ENCODE measurements at places on chromosomes 16 and 17.

GRCh38 chr17:17243163-17243562, 6.2 kb upstream of the FLCN start:
- DNase-seq: no peak

GRCh38 chr17:8960325-8961140, 5.0 kb downstream of the PIK3R5 start:
- DNase-seq: no peak

- DNase-seq: peak; percentile 75
Measured at GRCh38 chr17:44628243-44629188, 27.8 kb upstream of the MEIOC start.

- no peak for DNase-seq
Measured at GRCh38 chr16:16025214-16025968, 76.0 kb downstream of the ABCC1 start.

DNA sequence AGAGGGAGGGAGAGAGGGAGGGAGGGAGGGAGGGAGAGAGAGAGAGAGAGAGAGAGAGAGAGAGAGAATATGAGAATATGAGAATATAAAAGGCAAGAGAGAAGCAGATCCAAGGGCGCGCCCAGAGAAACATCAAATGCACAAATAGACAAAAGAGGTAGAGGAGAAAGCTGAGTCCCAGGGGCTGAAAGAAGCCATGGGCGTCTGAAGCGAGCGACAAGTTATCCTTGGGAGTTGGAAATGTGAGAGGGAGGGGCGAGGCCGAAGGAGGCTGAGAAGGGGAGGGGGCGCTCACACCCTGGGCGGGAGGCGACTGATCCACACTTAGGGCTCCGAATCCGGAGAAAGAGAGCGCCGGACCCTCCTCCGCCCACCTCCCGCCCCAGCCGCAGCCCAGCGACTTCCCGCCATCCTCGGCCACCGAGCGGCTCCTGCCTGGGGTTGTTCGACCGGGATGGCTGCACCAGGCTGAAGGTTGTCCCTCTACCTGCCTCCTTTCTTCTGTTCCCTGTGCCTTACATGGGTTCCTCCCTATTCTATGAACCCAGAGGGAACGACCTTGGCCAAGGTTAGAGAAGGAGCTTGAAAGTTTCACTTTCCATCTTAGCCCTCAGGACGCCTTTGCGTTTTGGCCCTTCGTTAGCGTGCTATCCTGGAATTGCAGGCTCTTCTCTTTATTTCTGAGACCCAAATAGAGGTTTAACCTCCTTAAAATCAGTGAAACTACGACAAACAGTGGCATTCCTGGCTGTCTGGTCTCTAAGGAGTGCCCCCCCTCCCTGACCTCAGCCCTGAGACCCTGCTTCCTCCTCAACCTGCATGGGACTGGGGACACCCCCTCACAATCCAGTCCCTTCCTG, 21.2 kb upstream of the HOXB9 start:
- DNase-seq: no peak

DNA sequence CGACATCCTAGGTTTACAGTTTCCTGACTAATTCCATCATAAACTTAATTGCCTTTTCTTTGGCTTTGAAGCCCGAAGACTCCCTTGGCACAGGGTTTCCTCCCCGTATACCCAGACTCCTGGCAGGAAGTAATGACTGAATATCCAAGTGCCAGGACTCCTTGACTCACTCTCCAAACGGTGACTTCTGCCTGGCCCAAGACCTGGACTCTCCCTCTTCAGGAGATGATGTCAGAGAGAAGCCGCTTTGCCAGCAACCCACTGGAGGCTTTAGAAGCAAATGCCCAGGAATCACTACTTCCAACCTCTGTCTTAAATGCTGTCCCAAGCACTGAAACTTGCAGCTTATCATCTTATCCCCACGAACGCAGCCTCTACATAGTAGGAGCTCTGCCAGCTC, 146.5 kb downstream of the RGS9 start:
- DNase-seq: no peak

DNA sequence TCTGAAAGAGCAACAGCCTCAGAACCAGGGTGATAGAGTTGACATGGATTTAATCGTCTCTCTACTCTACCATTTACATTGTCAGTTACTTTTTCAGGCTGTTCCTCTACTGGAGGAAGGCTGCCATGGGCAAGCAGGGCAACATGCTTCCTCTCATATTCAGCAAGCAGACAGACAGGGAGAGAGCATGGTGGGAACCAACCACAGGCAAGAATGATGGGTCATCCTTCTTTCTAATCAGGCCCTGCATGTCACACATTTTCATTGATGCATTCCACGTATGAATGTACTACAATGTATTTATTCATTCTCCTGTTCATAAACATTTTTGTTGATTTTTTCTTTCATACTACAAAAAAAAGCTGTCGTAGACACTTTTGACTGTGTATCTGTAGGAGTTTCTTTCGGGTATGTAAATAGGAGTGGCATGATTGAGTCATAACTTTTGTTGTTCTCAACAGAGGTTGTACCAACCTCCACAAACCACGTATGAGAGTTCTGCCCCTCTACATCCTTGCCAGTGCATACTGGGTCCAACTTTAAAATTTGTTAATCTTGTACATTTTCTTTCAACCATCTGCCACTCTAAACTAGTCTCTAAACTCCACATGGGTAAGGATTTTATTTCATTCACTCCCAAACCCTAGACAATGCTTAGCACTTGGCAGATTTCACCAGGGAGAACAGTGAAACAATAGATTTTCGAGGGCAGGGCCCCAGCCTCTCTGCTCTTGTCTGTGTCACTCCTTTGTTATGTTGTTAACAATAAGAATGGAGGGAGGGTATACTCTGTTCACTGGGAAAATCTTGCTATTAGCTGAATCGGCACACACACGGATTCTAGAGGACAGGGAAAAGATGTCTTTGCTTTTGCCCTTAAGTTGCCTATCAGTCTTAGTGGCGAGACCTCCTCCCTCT, 58.7 kb downstream of the CMC2 start:
- no peak for DNase-seq

- no peak for DNase-seq
Measured at GRCh38 chr16:84656649-84657048, 8.3 kb downstream of the KLHL36 start.

DNA sequence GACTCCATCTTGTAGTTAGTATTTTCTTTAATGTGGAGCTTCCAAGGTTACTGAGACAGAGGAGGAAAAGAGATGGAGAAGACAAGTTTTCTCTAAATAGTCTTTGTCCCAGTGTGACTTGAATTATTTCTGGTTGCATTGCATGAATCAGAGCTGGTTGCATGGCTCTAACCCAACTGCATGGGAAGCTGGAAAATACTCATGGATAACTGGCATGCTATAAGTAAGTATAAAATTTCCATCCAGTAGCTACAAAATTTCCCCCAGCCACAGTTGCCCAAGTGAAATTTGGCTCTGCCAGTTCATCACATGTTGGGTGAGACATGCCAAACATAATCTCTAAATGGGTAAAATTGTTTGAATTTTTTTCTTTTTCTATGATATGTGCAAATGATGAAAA, 1161.5 kb downstream of the CDH11 start:
- DNase-seq: no peak

- DNase-seq: no peak
Measured at GRCh38 chr16:76654088-76654820, 377.1 kb downstream of the CNTNAP4 start.

DNA sequence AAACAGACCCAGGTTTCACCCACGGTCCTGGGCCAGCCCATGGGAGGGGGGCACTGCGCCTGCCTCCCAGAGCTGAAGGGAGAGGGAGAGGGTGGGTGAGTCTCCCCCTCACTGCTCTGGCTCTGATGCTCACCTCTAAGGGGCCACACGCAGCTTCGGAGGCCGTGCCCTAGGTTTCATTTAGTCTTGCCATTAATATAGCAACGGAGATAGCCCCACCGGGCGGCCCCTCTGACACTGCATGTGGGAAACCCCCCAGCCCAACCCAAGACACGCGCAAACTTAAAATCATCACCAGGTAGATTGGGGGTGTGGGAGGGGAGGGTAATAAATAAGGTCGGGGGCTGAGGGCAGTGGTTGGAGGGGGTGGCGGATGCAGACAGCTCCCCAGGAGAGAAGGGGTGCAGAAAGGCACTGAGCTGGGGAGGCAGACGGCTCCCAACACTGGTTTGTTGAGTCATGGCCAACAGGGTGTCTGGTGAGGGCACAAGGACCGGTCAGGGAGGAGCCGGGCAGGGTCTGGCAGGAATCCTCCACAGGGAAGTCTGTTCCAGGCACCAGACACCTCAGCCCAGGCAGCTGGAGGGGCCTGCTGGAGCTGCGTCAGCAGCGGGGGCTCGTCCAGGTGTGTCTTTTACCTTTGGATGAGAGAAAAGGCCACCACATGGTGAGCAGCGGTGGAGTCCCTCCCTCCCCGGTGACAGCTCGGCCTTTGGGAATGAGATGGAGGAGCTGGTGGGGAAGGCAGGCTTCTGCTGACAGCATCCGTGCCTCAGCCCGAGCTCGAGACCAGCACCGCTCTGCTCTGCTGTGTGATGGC, 32.0 kb upstream of the DOC2B start:
- DNase-seq: no peak

DNA sequence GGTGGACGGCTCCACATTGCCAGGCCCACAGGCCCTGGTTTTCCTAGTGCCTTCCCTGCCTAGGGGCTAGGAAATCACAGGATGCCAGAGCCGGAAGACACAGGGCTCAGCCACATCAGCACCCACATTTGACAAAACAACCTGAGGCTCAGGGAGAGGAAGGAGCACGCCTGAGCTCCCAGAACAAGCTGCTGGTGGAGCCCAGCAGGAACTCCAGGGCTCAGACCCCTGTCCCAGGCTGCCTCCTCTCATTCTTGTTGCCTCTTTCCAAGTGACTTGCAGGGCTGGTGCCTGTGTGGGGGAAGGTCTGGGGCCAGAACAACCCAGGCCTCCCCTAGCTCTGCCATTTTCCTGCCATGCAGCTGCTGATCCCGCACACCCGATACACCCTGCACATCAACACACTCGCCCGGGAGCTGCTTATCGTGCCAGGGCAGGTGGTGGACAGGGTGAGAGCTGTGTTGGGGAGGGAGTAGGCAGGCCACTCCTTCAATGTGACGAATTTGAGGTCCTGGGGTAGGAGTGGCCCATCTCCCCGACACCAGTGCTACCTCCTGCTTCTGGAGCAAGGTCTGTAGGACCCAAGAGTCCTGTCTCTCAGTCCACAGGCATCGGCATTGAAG, 7.6 kb downstream of the ALOX15B start:
- no peak for DNase-seq

GRCh38 chr16:31333686-31334649, 21.0 kb upstream of the ITGAX start:
- no peak for DNase-seq

- no peak for DNase-seq
Measured at GRCh38 chr17:14094676-14095601, 25.6 kb downstream of the COX10 start.

- peak; percentile 51 for DNase-seq
Measured at GRCh38 chr17:51371732-51372151, 111.4 kb downstream of the UTP18 start.

DNA sequence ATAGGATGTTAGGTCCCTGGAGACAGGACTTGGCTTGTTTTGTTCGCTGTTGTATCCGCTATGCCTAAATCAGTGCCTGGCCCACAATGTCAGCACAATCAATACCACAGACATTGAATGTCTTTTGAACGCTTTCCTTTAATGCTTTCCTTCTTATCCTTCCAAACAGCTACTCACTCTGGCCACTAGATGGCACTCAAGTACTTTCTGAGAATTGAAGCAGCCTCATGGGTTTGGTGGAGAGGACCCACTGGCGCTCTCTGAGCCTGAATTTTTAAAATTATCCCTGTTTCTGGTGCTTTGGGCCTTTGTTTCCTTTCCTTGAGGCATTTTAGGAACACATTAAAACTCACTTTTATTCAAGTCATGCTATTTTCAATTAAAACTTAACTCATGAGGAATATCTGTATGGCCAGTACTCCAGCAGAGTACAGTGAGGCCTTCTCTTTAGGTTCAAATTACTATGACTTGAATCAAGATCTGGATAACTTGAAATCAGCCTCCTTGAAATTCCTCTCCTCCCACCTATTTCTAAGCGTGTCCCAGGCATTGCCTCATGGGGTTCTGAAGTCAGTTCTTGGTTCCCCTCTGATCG, 3.2 kb upstream of the NLRP1 start:
- DNase-seq: peak; percentile 46

DNA sequence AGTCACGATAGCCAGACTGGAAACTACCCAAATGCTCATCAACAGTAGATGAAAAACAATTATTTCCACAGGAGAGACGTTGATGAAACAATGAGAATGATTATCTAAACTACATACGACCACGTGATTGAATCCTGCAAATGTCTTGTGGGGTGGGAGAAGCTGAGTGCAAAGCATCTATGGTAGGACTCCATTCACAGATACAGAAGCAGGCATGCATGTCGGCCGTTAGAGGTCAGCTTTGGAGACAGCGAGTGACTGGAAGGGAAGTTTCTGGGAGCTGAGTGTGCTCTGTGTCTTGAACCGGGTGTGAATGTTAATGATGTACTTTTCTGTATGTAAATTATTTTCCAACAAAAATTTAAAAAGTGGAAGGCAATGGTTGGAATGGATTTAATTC, 71.5 kb upstream of the DNAJA2 start:
- DNase-seq: no peak

DNA sequence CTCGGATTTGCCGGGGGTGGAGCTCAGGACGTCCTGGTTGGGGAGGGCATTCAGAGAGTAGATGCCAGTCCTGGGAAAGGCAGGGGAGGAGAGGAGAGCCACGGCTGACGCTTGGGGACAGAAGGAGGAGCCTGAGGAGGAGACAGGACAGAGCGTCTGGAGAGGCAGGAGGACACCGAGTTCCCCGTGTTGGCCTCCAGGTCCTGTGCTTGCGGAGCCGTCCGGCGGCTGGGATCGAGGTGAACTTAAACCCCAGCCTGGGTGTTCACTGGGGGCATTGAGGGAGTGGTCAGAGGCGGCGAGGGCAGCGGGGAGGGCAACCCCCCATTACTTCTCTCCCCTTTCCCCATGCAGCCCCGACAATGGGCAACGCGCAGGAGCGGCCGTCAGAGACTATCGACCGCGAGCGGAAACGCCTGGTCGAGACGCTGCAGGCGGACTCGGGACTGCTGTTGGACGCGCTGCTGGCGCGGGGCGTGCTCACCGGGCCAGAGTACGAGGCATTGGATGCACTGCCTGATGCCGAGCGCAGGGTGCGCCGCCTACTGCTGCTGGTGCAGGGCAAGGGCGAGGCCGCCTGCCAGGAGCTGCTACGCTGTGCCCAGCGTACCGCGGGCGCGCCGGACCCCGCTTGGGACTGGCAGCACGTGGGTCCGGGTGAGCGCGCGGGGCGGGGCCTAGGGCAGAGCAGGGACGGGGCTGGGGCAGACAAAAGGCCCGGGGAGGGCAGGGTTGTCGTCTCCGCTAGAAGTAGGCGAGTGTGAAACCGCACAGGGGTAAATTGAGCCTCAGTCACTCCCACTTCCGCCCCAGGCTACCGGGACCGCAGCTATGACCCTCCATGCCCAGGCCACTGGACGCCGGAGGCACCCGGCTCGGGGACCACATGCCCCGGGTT, 3.7 kb downstream of the NOL3 start:
- peak; percentile 65 for DNase-seq

GRCh38 chr16:6428861-6429260, 903.8 kb upstream of the RBFOX1 start:
- DNase-seq: no peak

DNA sequence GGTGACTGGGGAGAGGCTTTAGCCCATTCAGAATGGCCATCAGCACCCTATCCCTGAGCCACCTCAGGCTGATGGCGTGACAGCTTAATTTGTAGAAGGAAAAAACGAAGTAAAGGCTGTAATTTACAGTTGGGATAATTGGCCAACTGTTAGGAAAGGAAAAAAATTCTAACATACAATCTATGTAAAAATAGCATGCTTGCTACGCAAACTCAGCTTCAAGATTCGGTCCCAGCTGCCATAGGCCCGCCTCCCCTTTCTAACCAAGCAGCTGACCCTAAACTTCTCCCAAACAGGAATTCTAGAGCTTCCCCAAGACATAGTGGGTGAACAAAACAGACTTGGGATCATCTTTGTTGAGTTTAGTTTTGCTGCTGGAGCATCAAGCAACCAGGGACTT, 4.9 kb downstream of the SEZ6 start:
- DNase-seq: no peak
